ENCODE measurements at places on chromosomes 6 and 20. TPM values are rescaled to one million over a fixed set of nuclear protein-coding genes. Genes with fewer than 3 reads are reported as not detected.

EYA2 gene
- total RNA-seq = 0.37 TPM

RPP40 gene
- total RNA-seq = 13.3 TPM

TRIM31 gene
- total RNA-seq = not detected

FHL5 gene
- total RNA-seq = not detected

SLC22A2 gene
- not detected for total RNA-seq

PCK1 gene
- not detected for total RNA-seq

MAPK14 gene
- total RNA-seq = 71.0 TPM

VSX1 gene
- total RNA-seq = not detected

PARD6B gene
- total RNA-seq = 0.37 TPM

PSMG4 gene
- 43.4 TPM for total RNA-seq

TSBP1 gene
- not detected for total RNA-seq

TCF15 gene
- not detected for total RNA-seq

OLIG3 gene
- total RNA-seq = not detected

RBM24 gene
- not detected for total RNA-seq

RSPH4A gene
- total RNA-seq = under 0.01 TPM

INSM1 gene
- not detected for total RNA-seq

TRIM39 gene
- total RNA-seq = 9.0 TPM

DNAH8 gene
- total RNA-seq = not detected

NRSN1 gene
- not detected for total RNA-seq

GPR6 gene
- not detected for total RNA-seq

RAET1E gene
- 2.2 TPM for total RNA-seq

OXT gene
- 0.39 TPM for total RNA-seq

PREX1 gene
- 31.3 TPM for total RNA-seq

CD40 gene
- total RNA-seq = 4.7 TPM

HLA-DMB gene
- total RNA-seq = not detected

PHF3 gene
- 47.8 TPM for total RNA-seq

TGM2 gene
- 5.3 TPM for total RNA-seq

COX4I2 gene
- total RNA-seq = not detected

WFDC10B gene
- not detected for total RNA-seq

C6orf15 gene
- not detected for total RNA-seq

BPIFB6 gene
- total RNA-seq = not detected

NELFE gene
- 97.9 TPM for total RNA-seq

FAM184A gene
- total RNA-seq = 1.4 TPM

GCM1 gene
- total RNA-seq = not detected

ACTL10 gene
- 3.9 TPM for total RNA-seq

TRIM10 gene
- not detected for total RNA-seq

FAM209A gene
- total RNA-seq = not detected

ZNF341 gene
- 1.8 TPM for total RNA-seq

SMIM13 gene
- total RNA-seq = 6.6 TPM

IL17A gene
- not detected for total RNA-seq

SERAC1 gene
- total RNA-seq = 4.4 TPM

MAP3K5 gene
- 5.9 TPM for total RNA-seq

TENT5A gene
- total RNA-seq = 30.1 TPM
